ENCODE measurements at places on chromosomes 2 and 18.
A peak's percentile ranks its signal among the peaks of the same experiment; 100 is the strongest.

- H3K36me3 ChIP-seq = no peaks in the 10 kb centered on the region
- no peak for DNase-seq
- no peaks in the 10 kb centered on the region for H3K27me3 ChIP-seq
These were observed 221.1 kb downstream of the RDH14 start for GRCh38 chr2:18339326-18339725.

DNA sequence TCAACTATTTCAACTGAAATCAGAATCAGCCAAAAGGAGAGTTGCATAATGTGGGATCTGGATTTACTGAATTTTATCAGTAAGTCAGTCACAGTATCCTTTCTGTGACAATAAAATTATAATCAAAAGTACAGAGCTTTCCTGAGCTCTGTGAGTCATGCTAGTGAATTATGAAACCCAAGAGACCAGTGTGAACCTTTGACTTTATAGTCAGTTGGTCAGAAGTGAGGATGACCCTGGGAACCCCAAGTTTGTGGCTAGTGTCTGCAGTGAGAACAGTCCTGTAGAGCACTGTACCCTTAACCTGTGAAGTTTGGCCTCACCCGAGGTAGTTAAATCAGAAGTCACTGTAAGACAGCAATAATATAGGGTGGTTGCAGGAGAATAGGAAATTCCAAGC is 381.7 kb downstream of the CDH19 start:
- DNase-seq = no peak
- H3K36me3 ChIP-seq = no peaks in the 10 kb centered on the region
- no peak overlapping the region for H3K27ac ChIP-seq
- H3K4me3 ChIP-seq = no peak overlapping the region

- no peaks in the 10 kb centered on the region for H3K36me3 ChIP-seq
- DNase-seq = no peak
- no peak overlapping the region for H3K27ac ChIP-seq
- H3K4me1 ChIP-seq = no peaks in the 10 kb centered on the region
- H3K27me3 ChIP-seq = no peaks in the 10 kb centered on the region
These were observed 290.4 kb upstream of the RBMS1 start for GRCh38 chr2:160784034-160784433.

DNA sequence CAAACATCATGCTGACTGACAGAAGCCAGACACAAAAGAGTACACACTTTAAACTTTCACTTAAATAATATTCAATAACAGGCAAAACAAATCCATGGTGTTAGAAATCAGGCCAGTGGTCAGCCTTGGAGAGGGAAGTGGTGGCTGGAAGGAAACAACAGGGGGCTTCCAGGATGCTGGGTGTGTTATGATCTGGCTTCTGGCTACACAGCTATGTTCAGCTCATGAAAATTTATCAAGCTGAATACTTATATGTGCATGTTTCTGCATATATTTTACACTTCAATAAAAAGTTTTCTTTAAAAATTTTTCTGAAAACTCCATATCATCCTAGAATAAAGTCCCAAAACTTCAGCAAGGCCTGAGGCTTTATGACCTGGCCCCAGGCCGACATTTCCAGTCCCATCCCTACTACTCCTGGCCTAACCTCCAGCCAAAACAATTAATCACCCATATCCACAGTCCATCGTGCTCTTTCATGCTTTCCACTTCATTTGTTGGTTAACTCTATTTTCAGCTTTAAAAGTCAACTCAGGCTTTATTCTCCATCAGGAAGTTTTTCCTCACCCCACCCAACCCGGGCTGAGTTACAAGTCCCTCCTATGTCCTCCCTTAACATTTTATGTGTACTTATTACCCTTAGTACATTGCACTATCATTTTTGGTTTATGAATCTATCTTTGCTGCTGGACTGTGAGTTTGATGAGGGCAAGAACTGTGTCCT is 27.9 kb upstream of the SPTBN1 start:
- no peak overlapping the region for H3K4me3 ChIP-seq
- no peaks in the 10 kb centered on the region for H3K27me3 ChIP-seq
- peaks cover 39% of the 10 kb centered on the region for H3K4me1 ChIP-seq
- no peak for DNase-seq
- peak overlapping the region; percentile 73 for H3K27ac ChIP-seq

DNA sequence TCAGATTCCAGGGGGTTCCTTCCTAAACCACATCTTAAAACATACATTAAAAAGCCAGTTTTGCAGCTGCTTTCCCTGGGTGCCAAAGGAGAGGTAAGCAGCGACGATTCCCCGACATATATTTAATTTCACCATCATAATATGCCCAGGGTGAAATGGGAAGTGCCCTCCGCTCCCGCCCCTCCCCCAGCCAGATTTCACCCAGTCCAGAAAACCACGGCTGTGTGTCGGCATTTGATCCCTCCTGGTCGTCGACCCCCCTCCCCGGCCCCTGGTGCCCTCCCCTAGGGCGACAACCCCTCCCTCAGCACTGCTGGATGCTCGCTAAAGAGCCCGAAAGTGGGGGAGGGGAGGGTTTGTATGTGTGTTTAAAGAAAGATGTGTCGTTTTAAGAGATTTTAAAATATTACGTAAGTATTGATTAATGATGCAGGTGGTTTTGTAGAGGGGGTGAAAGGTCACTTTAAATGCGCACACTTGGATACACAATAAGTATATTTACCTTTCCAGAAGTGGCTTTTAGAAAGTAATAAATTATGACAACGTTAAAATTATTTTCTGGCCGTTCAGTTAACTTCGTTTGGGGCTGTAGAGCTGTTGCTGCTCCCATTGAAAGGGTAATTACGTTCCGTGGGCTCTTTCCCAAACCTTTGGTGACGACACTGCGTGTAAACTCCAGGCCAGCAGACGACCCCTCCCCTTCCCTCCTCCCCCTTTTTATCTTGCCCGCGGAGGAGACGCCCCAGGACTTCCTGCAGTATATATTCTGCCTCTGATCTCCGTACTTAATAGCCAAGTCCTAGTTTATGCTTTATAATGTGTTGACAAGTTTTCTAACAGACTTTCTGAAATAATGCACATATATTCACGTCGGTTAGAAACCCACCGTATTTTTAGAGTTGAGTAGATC is 3.4 kb upstream of the BCL11A start:
- peaks cover 45% of the 10 kb centered on the region for H3K27me3 ChIP-seq
- H3K4me1 ChIP-seq = peaks cover 53% of the 10 kb centered on the region
- H3K27ac ChIP-seq = no peak overlapping the region
- H3K36me3 ChIP-seq = no peaks in the 10 kb centered on the region
- peak overlapping the region; percentile 74 for H3K4me3 ChIP-seq

GRCh38 chr2:26991717-26992116 is 21.3 kb downstream of the MAPRE3 start:
- DNase-seq = no peak
- no peaks in the 10 kb centered on the region for H3K36me3 ChIP-seq
- no peaks in the 10 kb centered on the region for H3K4me1 ChIP-seq
- H3K27me3 ChIP-seq = no peaks in the 10 kb centered on the region

DNA sequence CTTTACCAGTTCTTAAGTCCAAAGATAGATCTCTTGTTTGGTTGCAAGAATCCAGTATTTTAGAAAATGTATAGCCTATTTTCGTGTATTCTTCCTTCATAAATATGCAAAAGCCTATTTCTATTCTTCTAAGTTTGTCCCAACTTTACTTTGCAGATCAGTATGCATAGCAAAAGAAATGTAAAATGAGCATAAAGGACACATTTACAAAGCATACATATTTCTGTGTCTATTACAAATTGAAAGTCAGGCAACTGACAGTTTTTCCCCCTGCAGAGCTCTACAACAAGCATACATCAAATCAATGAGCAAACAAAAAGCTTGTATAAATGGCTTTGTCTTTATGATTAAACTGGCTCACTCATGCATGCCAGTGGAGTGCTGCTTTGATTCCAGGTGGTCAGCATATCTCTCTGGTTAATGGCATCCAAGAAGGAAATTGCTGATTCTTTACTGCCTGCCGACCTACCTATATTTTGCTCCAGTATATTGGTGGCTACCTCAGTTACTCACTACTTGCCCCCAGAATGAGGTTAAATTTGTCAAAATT is 10.0 kb upstream of the VPS54 start:
- no peaks in the 10 kb centered on the region for H3K4me1 ChIP-seq
- no peaks in the 10 kb centered on the region for H3K36me3 ChIP-seq
- no peaks in the 10 kb centered on the region for H3K27me3 ChIP-seq
- H3K4me3 ChIP-seq = no peak overlapping the region

GRCh38 chr2:238669046-238669445 is 178.8 kb upstream of the TWIST2 start:
- H3K36me3 ChIP-seq = no peaks in the 10 kb centered on the region
- DNase-seq = no peak
- no peak overlapping the region for H3K27ac ChIP-seq
- peaks cover 7% of the 10 kb centered on the region for H3K4me1 ChIP-seq

DNA sequence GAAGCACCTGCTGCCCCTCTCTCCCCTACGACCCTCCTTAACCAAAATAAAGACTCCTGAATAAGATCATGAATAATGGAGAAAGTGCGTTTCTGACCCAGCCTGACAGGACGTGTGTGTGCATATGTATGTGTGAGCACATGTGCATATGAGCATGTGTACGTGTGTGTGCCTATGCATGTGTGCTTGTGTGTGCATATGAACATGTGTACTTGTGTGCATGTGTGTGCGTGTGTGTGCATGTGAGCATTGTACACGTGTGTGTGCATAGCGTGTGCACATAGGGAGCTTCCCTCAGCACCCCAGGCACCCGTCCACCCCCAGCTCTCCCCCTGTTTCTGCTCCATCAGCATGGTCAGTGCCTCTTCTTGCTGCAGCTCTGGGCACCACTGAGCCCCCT is 10.7 kb downstream of the KCNIP3 start:
- no peak for DNase-seq
- H3K36me3 ChIP-seq = no peaks in the 10 kb centered on the region
- no peak overlapping the region for H3K4me3 ChIP-seq
- no peaks in the 10 kb centered on the region for H3K27me3 ChIP-seq
- H3K27ac ChIP-seq = no peak overlapping the region
- H3K4me1 ChIP-seq = peaks cover 25% of the 10 kb centered on the region

GRCh38 chr2:210072922-210073509 is 70.6 kb downstream of the RPE start:
- H3K4me1 ChIP-seq = no peaks in the 10 kb centered on the region
- H3K27me3 ChIP-seq = no peaks in the 10 kb centered on the region
- no peak overlapping the region for H3K4me3 ChIP-seq

- H3K27ac ChIP-seq = no peak overlapping the region
- no peaks in the 10 kb centered on the region for H3K27me3 ChIP-seq
- H3K4me1 ChIP-seq = no peaks in the 10 kb centered on the region
These were observed 36.8 kb downstream of the KCNG3 start for GRCh38 chr2:42457011-42457410.

DNA sequence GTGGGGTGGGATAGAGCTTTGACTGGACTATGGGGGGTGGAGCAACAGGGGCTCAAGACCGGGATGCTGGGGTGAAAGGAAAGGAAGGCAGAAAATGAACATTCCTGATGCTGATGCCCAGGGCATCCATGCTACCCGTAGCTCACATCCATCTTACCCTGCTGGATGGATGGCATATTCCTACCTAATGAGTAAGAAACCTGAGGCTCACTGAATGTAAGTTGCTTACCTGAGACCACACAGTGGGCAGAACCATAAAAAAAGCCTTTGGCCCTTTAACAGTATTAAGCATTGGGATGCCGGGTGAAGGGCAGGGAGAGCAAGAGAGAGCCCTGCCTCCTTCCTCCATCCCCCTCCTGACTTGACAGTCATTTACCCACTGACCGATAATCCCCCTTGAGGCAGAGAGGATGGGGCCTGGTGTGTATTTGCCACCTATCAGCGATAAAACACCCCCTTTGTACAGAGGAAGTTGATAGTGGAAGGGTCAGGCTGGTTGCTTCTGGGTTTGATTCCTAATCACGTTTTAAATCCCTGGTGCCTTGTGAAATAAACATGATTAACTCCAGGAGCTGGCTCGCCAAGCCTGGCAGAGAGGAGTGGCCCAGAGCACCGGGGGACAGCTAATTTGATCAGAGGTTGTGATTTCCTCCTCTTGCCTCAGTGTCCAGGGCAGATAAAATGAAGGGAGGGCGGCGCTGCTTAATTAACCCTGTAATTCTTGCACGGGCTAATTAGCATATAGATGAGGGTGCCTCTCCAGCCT is 105.9 kb upstream of the HS6ST1 start:
- H3K4me1 ChIP-seq = peaks cover 15% of the 10 kb centered on the region
- peak; percentile 54 for DNase-seq
- H3K36me3 ChIP-seq = no peaks in the 10 kb centered on the region

GRCh38 chr2:75846683-75847190 is 136.0 kb upstream of the GCFC2 start:
- H3K36me3 ChIP-seq = no peaks in the 10 kb centered on the region
- H3K4me1 ChIP-seq = no peaks in the 10 kb centered on the region
- no peak for DNase-seq
- H3K27me3 ChIP-seq = no peaks in the 10 kb centered on the region
- no peak overlapping the region for H3K27ac ChIP-seq
- no peak overlapping the region for H3K4me3 ChIP-seq

DNA sequence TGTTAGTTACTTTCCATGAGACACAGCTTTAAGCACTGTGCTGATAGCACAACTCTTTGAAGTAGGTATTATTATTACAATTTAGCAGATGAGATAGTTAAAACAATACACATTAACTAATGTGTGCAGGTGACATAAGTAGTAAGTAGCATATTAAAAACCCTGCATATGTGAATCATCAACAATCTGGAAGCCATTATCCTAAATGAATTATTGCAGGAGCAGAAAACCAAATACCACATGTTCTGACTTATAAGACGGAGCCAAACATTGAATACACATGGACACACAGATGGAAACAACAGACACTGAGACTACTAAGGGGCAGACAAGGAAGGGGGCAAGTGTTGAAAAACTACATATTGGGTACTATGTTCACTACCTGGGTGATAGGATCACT is 300.3 kb upstream of the GULP1 start:
- H3K27ac ChIP-seq = no peak overlapping the region
- H3K36me3 ChIP-seq = no peaks in the 10 kb centered on the region
- no peaks in the 10 kb centered on the region for H3K27me3 ChIP-seq

DNA sequence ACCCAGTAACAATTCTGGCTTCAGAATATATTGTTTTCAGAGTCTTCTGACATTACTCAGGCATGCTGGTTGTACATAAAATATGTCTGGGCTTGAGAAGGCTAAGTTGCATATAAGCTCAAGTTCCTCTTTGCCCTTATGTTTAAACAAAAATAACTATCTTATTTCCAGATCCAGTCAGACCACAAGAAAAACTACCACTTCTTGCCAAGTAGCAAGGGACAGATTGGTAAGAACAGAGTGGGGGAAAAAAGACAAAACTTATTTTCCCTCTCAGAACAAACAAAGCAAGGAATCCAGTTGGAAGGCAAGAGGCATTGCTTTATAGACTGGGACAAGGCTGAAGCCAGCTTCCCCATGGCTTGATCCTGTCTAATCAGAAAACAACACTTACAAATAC is 1036.7 kb upstream of the CELF4 start:
- no peaks in the 10 kb centered on the region for H3K27me3 ChIP-seq
- no peak for DNase-seq
- no peak overlapping the region for H3K4me3 ChIP-seq
- H3K4me1 ChIP-seq = no peaks in the 10 kb centered on the region

DNA sequence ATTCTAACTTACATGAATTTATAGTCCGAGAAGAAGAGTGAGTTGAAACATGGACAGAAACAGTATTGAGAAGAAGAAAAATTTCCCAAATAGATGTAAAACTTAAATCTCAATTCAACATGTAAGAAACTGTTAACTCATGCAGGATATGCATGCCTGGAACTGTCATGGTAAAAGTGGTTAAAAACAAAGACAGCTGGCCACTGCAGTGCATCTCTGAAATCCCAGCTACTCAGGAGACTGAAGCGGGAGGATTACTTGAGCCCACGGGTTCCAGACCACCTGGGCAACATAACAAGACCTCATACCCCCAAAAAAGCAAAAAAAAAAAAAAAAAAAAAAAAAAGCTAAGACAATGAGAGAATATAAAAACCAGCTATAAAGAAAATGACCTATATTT is 93.0 kb upstream of the TTC27 start:
- no peaks in the 10 kb centered on the region for H3K27me3 ChIP-seq
- DNase-seq = no peak
- no peaks in the 10 kb centered on the region for H3K4me1 ChIP-seq

- H3K4me1 ChIP-seq = peaks cover 7% of the 10 kb centered on the region
- no peak overlapping the region for H3K27ac ChIP-seq
These were observed 12.4 kb upstream of the IL1R1 start for GRCh38 chr2:102129951-102130646.

Measured in suprapubic skin (tissue), 4 donors.